HS-5 (cell line): ENCODE measurements at places on chromosomes 3 and 15.
A peak's percentile ranks its signal among the peaks of the same experiment; 100 is the strongest.

- DNase-seq = no peak
These were observed 115.1 kb downstream of the CDIN1 start for GRCh38 chr15:36694574-36694973.

DNA sequence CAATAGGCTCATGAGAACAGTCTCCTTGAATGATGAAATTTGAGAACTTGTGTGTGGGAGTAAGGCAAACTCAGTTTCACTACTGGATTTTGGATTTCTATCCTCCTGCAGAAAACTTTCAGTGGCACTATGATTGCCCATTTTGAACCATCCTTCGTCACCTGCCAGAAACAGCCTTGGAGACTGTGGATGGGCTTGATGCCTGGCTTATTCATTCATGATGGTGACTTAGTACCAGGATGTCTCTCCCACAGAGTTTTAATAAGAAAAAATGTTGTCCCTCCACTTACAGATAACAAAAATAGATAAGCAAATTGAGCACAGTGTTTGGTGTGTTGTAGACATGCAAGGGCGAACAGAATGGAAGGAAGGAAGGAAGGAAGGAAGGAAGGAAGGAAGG lies 53.5 kb upstream of the CPNE4 start:
- no peak for DNase-seq

DNA sequence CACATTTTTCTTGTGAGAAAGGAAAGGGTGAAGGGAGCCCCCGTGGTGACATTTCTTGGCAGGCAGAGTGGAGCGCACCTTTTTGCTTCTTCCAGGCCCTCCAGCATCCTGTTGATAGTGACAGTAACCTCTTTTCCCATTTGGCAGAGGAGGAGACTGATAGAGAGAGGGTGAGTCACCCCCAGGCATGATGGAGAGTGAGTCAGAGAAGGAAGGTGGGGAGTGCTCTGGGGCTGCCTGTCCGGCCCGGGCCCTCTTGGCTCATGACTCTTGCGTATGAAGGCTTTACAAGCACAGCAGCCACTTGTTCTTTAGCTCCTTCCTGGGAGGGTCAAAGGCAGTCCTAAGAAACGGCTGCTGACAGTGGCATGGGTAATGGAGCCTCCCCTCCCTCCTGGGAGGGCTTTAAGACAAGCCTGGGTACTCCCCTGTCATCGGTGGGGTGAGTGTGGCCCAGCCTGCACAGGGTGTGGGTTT lies 16.0 kb downstream of the ANKRD63 start:
- DNase-seq = peak; percentile 82

- no peak for DNase-seq
These were observed 79.1 kb upstream of the MEF2A start for GRCh38 chr15:99486371-99487336.

DNA sequence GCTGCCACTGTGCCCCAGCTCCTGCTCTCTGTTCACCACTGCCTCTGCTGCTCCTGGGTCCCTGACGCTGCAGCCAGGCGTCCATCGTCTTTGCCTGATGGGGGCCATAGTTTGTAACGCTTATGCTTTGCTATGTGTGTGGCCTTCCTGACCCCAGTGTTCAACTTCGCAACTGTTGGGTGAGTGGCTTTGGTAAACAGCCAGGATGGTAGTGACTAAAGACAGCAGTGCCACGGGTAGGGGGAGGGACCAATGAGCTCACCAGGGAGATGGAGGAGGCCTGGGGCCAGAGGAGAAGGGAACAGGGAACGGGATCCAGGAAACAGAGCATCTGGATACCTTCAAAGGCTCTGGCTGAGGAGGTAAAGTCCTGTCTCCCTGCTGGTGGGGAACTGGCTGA lies 75.9 kb upstream of the ALDH1L1 start:
- DNase-seq = no peak

DNA sequence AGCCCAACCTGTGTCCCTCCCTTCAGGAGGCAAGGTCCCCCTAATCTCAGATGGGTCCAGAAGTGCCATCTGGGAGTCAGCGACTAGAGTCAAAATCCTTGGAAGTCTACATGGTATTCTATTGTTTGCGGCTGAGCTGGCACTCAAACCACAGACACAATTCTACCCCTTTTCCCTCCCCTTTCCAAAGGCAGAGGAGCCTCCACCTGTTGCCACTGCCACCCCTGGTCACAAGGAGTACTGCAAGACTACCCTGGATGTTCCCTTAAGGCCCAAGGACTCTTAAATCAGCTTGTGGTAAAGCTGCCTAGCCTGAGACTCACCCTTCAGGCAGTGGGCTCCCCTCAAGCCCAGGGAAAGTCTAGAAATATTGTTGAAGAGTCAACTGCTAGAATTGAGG lies 4.3 kb upstream of the OR5H6 start:
- no peak for DNase-seq

GRCh38 chr3:52682016-52682415 lies 3.7 kb downstream of the PBRM1 start:
- peak; percentile 75 for DNase-seq

- no peak for DNase-seq
These were observed 3.0 kb upstream of the GPR87 start for GRCh38 chr3:151319628-151320027.

- no peak for DNase-seq
These were observed 23.9 kb upstream of the BCL2L10 start for GRCh38 chr15:52136442-52136980.

GRCh38 chr15:70459312-70459711 lies 304.0 kb downstream of the UACA start:
- DNase-seq = no peak

DNA sequence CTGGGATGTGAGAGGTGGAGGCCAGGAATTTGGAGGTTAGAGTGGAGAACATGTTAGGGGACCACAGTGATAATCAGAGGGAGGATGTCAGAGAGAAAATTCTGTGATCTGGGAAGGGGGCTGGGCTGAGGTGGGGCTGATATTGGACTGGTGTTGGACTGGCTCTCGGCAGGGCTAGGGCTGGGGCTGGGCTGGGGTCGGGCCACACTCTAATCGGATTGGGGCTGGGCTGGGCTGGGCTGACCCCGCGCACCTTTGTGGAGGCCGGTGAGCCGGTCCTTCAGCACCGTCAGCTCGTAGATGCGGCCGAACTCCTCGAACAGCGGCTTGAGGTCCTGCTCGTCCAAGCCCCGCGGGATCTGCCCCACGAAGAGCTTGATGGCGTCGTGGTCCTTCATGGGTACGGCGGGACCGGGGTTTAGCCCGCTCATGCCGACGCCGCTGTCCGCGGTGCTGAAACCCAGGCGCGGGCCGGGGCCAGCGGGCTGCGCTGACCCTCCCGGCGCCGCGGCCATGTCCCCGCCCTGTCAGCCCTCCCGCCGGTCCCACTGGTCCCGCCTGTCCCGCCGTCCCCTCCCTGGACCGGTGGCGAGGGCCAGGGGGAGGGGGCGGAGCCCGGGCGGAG lies 485 bp downstream of the CELF6 start:
- no peak for DNase-seq

GRCh38 chr3:51908026-51908425 lies 4.9 kb upstream of the IQCF1 start:
- DNase-seq = no peak

DNA sequence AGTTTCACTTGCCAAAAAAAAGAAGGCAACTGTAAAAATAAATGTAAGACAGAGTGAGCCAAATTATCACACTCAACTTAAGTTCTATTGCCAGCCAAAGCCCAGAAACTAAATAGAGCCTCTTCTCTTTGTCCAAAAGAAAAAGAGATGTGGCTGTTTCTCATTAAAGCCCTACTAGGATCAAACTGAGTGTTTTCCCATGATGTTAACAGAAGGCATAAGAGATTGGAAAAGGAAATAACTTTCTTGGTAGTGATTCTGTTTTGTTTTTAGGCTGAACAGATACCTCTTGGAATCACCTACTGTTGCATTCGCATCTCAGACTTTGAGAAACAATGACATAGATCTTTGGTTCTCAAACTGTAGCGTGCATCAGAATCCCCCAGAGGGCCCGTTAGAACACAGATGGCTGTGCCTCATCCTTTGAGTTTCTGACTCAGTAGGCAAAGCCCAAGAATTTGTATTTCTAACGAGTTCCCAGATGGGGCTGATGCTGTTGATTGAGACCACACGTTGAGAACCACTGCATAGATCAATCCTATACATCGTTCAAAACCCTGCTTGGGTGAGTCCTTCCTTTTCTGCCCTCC lies 42.5 kb upstream of the SRGAP3 start:
- DNase-seq = no peak

- DNase-seq = peak; percentile 69
These were observed 340.3 kb downstream of the SLC9A9 start for GRCh38 chr3:143507735-143508580.

GRCh38 chr15:78341057-78341987 lies 1.2 kb downstream of the CRABP1 start:
- DNase-seq = no peak

GRCh38 chr3:176430244-176431037 lies 766.8 kb downstream of the TBL1XR1 start:
- peak; percentile 30 for DNase-seq

DNA sequence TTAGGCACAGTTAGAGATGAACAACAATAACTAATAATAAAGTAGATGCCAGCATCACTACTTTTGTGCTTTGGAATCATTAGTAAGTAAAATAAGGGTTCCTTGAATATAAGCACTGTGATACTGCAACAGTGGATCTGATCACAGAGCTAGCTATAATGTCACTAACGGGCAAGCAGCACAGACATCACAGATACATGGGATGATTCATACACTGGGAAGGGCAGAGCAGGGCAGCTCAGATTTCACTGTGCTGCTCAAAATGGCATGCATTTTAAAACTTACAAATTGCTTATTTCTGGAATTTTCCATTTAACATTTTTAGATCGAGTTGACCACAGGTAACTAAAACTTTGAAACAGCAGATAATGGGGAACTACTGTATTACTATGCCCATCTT lies 476.6 kb downstream of the FHIT start:
- DNase-seq = no peak

GRCh38 chr3:4421121-4421520 lies 45.9 kb downstream of the SUMF1 start:
- DNase-seq = peak; percentile 67

DNA sequence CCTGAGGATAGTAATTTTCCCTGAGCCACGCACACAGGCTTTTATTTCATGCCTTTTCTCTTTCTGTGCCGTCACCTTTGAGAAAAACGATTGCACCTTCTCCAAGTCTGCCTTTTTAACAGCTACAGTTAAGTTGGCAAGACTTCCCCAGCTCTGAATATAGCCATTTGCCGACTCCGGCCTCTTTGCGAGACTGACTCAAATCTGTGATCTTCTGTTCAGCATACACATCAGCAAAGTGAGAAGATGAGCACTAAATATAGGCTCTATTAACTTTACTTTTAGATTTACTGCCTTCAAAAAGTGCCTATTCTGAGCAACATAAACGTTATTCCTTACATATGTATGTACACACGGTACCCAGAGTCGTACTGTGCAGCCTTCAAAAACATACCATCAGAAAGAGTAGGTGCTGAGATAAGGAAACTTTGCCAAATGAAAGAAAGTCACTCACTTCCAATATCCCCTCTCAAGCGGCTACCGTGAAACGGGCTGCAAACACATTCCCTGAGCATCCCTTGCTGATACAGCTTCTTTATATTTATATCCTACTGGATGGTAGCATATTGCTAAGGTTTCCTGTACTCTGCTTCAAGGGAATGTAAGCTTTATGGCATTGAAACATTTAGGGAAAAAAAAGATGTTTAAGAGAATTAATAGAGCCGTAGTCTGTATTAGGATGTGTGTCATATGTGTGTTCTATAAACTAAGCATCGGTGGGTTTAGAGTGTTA lies 283.3 kb upstream of the TPRG1 start:
- DNase-seq = no peak

DNA sequence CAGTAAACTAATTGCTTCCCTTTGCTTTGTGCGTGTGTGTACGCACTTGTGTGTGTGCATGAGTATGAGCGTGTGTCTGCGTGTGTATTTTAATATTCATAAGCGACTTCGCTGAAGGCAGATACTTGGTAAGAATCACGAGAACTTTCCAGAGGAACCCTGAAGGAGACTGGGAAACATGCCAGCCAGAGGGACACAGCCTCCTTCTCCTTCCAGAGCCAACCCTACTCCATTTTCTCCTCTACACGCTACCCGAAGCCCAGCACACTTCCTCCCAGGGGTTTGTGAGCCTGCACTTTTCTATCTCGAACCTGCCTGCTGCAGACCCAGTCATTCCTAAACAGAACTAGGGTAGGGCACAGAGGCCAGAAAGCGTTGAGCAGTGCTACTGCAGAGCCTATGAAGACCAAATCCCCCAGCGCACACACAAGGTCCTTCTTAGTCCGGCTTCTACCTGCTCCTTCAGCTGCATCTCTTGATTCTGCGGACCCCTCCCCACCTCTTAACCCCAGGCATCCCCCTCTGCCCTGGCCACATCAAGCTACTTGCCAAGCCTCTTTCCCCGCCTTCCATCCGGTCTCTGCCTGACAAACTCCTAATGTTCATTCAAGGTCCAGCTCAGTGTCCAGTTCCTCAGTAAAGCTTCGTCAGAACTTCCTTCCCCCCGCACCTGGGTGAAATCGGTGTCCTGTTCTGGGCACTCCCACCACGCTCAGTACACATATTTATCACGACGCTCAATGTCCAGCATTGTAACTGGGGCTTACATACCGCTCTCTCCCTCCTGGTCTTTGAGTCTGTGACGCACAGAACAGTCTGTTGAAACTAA lies 191.8 kb downstream of the FAM43A start:
- no peak for DNase-seq

DNA sequence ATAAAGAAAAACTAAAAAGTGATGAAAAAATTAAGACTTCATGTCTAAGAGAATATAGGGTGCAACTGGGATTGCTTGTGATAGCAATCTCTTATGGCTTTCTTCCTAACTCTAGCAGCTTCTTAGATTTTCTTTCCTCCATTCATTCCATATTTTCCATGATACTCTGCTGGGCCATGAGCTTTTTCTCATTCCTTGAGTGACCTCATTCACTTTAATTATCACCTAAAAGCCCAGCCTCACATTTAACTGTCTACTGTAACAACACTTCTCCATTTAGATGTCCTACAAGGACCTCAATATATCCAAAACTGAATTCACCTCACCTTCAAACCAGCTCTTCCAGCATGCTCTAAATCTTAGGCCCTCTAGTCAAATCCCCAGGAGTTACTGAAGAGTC lies 49.5 kb upstream of the ANKRD28 start:
- DNase-seq = no peak

GRCh38 chr3:172046268-172046915 lies 7.0 kb downstream of the FNDC3B start:
- no peak for DNase-seq

GRCh38 chr3:13879102-13879945 lies 547 bp downstream of the WNT7A start:
- no peak for DNase-seq
